ENCODE measurements at places on chromosomes 4 and X.

- DNase-seq: peak; percentile 47
Observed at GRCh38 chrX:132488180-132488705, 595 bp downstream of the MBNL3 start.

- DNase-seq: no peak
Observed at GRCh38 chrX:120662662-120663061, 32.8 kb upstream of the C1GALT1C1 start.

DNA sequence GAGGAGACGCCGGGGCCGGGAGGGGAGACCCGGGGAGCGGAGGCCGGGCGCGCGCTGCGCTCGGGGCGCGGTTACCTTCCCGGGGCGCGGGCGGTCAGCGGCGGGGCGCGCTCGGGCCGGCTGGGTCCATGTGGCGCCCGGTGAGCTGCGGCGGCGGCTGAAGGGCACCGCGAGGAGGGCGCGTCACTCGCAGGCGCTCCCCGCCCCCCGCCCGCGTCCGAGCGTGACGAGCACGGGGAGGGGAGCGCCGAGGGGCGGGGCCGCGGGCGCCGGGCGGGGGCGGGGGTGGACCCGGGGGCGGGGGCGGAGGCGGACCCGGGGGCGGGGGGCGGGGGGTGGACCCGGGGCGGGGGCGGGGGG, at the start of gene CPLX1:
TSS of gene CPLX1 (minus strand) at position 159 of the 360 bp plus-strand sequence. CDS start 1,607 bp downstream, outside the sequence.
- DNase-seq: peak; percentile 49

- no peak for DNase-seq
Observed at GRCh38 chr4:8338351-8338961, 68.9 kb downstream of the HTRA3 start.

DNA sequence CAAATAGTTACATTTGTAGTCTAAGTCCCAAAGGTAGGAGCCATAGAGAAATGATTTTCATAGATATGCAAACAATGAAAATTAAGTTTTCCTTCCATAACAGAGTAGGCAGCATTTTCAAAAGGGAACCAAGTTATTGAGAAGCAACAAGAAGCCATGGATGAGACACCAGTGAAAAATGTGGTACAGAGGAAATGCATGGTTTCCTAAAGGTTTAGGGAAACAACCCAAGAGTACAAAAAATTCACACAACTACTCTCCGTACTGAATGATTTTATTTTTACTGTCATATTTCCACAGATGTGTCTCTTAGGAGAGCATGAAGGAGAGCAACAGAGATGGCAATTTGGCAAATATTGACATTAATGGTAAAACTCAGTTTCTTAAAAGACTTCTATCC, 1408.9 kb upstream of the PCDH7 start:
- DNase-seq: no peak

- DNase-seq: no peak
Observed at GRCh38 chrX:39050427-39050826, 249.2 kb downstream of the MID1IP1 start.

GRCh38 chr4:183287309-183287659, 32.8 kb downstream of the CLDN22 start:
- peak; percentile 75 for DNase-seq

DNA sequence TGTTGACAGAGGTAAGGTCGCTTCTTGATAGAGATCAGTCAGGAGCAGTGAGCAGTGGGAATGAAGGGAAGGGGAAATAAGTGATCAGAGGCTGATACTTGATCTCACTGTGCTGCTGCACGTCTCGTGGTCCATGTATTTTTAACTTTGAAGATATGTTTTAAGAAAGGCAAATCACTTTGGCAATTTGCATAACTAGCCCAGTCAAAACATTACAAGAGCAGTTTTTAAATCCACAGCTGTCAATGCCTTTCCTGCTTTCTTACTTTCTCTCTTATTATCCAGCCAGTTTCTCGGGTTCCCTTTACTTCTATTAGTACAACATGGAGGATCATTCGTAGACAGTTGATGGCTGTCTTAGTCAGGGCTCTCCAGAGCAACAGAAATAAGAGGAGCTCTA, 472.8 kb downstream of the TMA16 start:
- DNase-seq: no peak

DNA sequence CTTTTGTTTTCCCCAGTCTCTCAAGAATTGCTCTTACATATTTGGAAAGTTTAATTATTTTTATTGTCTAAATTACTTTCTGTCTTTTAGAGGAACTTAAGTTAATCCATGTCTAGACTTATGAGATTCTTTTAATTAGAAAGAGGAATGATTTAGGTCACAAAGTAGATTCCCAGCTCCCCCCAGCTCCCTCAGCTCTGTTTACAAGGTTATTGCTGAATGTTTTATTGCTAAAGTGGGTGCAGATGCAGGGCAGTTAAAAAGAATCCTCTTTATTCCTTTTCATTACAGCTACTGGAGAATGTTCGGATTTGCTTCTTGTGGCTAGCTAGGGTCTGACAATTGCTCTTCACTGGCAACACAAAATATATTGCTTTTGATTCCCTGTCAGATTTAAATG, 33.7 kb upstream of the CCKAR start:
- DNase-seq: no peak

DNA sequence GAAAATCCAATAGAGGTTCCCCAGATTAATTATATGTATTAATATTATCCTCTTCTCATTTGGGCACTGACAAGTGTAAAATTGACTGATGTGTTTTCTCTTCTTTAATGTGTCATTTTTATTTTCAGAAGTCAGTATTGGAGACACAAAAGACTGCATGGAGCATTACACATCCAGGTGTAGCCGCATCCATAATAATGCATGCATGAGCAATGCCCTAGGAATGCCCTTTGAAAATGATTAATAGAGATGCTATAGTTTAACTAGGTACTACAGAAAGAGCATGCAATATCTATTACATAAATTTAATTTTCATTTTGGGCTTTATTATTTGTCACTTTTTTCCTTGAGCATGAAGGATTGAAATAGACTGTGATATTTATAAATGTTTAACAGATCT, 509.9 kb downstream of the SPOCK3 start:
- DNase-seq: no peak

- DNase-seq: no peak
Observed at GRCh38 chr4:1646690-1647089, 37.4 kb downstream of the FAM53A start.

DNA sequence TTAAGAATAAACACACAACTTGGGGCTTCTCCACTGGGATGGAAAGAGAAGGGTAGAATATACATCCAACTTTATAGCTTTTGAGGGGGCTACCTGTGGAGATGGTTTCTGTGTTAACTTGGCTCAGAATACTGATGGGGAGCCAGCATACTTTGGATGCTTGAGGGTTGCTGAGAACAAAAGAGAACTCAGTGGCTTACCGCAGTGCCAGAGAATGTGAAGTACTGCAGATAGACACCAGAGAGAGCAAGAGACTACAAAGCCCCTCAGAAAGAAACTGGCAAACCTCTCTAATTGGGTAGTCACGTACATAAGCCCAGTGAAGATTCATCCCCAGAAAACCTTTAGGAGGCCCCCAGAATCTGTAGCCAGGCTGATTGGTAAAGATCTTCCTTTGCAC, 214.4 kb downstream of the DCHS2 start:
- no peak for DNase-seq

- peak; percentile 31 for DNase-seq
Observed at GRCh38 chr4:3283916-3284315, 8.9 kb upstream of the RGS12 start.

DNA sequence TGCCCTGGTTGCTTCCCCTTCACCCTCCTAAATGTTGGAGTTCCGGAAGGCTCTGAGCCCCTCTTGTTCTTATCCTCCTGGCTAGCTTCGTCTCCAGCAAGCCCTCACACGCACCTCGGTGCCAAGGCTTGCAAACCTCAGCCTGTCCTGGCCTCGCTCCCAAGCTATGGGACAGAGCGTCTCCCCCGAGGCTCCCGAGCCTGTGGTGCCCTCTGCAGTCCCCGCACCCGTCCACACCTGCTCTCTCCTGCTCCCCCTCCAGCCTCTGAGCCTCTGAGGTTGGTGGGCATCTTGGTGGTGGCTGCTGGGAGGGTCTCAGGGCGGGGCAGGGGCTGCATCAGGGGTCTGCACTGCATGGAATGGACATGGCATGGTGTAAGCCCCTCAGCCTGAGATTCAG, 63.2 kb downstream of the TRMT44 start:
- no peak for DNase-seq

- no peak for DNase-seq
Observed at GRCh38 chr4:126448086-126448845, 1133.5 kb downstream of the FAT4 start.

DNA sequence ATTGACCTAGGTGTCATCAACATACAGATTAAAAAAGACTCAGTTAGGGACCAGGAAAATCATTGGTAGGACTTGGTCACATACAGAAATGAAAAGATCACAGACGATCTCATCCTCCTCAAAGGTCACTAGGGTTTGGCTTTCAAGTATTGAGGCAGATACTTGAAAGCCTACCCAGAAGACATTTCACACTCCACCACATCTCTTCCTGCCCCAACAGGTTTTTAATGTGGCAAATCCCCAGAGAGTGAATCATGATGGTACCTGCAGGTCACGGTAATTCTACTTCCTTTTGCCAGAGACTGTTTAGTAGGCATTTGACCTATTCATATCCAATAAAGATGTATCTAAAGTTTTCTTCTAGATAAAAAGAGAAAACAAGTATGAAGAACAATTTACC, 44.1 kb downstream of the INPP4B start:
- no peak for DNase-seq

DNA sequence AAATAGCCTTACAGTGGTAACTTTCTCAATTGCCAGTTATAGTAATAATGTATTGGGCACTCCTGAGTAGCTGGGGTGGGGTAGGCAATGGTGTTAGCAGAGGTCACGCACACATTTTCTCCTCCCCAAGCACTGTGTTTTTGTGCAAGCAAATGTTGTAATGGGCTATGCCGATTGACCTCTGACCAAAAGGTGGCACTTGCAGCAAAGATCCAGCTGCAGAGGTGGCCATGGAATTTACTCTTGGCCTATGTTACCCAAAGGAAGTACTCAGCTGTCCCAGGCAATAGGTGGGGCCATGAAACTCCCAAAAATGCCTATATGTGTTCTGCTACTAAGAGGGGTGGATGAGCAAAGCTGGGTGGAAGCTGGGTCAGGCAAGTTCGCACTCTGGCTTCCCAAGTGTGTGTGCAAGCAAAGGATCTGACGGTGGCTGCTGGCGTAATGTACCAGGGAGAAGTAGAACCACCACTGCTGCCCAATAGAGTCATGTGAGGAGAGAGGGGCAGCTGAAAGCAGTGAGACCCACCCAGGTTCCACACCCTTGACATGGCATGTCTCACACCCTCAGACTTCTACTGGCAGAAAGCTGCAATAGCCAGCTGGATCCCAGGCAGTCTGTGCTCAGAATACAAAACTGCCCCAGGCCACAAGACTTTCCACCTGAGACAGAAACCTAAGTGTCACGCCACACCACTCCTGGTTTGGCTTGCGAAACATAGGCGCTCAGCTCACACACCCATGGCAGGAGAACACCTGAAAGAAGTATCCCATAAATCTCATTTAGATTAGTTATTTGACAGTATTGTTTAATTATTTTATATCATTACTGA, 353.3 kb upstream of the EMCN start:
- no peak for DNase-seq

GRCh38 chrX:46812445-46812844, 24.4 kb upstream of the RP2 start:
- DNase-seq: no peak

DNA sequence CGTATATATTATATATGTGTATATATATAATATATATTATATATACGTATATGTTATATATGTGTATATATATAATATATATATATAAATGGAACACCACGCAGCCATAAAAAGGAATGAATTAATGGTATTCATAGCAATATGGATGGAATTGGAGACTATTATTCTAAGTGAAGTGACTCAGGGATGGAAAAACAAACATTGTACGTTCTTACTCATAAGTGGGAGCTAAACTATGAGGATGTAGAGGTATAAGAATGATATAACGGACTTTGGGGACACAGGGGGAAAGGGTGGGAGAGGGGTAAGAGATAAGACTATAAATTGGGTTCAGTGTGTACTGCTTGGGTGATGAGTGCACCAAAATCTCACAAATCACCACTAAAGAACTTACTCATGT, 1388.9 kb downstream of the C4orf33 start:
- no peak for DNase-seq

DNA sequence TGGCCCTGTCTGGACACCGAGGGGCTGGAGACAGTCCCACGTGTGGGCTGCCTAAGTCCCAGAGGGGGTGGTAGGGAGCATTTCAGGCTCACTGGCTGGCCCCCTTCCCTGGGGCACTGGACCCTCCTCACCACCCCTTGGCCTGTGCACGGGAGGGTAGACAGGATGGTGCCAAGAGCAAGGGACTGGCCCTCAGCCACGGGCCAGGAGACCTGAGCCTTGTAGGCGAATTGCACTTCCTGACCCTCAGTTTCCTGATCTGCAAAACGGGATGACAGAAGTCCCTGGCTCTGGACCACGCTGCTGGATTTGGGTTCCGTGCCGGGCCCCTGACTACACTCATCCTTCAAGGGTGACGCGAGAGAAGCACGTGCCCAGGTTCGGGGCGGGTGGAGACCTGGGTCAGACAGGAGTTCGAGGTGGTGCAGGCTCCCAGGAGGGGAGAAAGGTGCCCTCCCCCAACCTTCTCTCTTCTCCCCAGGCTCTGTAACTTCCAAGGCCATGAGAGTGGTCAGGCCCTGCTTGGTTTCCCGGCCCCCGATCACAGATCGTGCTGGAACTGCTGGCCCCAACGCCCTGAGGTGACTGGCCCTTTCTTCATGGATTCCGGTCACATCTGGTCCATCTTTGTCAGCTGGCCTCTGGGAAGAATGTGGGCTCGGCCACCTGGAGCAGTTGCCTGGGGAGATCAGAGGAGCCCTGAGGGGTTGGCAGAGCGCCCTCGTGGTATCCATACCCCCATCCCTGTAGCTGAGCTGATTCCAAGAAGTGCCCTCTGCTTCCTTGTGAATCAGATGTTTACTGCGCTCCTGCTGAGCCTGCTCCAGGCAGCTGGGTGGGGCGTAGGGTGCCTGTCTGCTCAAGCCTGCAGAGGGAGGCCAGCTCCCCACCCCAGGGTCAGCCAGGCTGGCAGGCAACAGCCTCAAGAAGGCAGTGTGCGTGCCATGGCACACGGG, 3.3 kb downstream of the SH3BP2 start:
- peak; percentile 85 for DNase-seq

GRCh38 chr4:68712207-68712606, 41.8 kb upstream of the UGT2B15 start:
- no peak for DNase-seq

DNA sequence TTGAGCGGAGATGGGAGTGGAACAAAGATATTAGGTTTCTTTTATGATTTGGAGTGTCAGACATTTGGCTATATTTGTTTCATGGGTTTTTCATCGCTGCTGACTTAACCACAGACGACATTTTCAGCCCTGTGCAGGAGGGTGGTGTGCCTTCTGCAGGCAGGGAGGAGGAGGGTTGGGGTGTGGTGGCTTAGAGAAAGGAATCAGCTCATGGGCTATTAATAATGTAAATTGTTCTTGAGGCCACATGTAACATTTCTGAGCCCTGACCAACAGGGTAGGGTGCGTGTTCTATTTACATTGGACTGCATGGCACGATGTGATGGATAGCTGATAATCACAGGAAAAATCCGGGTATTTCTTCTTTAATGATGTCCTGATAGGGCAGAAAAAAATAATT, 67.6 kb downstream of the POLA1 start:
- DNase-seq: no peak
